ENCODE measurements at places on chromosomes 2 and 18.
A peak's percentile ranks its signal among the peaks of the same experiment; 100 is the strongest.

- DNase-seq, result no peak
Measured at GRCh38 chr2:191376981-191377629, 131.9 kb downstream of the MYO1B start.

GRCh38 chr2:233228376-233228775 is 23.1 kb upstream of the ATG16L1 start:
- DNase-seq, result peak; percentile 13

DNA sequence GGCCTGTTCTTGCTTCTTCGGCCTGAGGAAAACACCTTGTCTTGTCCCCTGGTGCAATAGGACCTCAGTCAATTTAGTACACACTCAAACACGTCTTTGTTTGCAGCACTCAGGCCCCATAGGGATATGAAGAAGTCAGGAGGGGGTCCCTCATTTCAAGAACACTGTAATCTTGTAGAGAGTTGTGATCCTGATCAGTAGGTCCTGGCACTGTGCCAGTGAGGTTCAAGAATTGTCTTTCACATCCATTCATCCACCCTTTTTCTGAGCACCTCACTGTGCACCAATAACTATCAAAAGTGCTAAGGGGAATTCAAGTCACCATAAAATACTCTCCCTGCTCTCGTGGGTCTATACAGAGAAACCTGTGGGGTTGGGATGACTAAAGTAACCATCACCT is 131.4 kb upstream of the LHCGR start:
- no peak for DNase-seq

DNA sequence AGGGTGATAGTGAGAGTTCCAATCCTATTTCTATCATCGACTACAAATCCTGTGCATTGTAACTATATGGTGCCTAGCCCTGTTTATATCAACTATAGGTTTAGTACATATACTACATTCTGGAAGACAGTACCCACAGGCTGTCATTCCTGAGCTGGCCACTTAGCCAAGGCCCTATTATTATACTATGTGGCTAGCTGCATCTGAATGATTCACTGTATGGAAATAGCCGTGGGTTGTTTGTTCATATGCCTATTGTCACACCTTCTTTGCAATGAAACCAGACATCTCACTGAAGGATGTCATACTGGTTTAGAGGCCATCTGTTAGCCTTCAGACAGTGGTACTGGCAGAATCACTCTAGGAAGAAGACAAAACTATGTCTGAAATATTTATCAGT is 62.3 kb upstream of the FSIP2 start:
- DNase-seq, result no peak

DNA sequence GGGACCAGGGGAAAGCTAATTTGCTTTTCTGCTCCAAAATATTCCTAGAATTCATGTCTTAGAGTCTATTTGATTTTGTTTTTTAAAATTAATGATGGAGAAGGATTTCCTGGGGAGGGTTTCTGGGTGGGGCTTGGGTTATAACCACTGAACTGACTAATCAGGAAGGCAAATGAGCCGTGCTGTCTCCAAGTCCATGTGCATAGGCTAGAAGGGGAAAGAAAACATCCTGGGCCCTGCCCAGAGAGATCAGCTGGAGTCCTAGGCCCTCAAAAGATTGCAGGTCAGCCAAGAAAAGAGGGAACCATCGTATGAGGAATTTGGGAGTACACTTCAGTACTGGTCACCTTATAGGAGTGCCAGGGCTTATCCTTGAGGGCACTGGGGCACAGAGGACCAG is 480.2 kb upstream of the CELF4 start:
- no peak for DNase-seq

DNA sequence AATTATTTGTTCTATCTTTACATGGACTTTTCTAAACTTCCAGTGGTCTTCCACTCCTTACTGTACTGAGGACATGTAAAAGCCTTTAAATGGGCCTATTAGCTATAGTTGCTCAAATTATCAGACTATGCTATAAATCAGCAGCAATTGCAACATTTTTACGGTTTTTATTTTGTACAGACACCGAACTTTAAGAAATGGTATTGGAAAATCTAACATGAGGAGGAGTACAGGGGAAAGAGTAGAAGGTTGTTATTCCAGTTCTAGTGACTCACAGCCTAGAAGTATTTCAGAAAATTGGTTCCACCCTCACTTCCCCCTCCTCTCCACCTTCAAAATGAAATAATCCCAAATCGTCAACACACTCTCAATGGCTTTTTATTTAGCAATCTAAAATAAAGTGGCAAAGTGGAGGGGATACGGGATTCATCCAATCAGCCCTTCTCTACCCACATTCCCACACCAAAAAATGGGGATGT is 1.1 kb downstream of the NCKAP1 start:
- DNase-seq, result no peak

DNA sequence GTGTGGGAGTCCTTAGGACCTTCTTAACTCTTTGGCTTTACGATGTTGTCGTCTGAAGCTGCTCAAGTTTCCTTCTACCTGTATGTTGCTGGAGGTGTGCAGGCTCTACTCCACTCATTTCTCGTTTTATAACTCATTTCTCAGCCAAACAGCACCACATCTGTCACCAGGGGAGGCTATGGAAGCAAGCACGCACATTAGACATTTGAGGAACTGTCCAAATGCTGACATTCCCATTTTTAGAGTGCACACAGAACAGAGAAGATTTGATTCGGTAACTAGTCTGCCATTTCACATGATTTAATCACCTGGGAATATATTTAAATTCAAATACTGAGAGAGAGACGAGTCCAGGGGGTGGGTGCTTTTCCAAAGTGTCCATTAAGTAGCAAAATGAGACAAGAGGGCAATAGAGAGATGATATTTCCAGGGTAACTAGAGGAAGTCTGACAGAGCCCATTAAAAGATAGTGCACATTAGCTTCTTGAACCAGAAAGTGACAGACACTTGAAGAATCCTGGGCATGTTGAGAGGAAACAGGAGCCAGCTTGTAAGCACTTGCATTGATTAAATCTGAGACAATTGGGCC is 793.3 kb downstream of the TDRD15 start:
- DNase-seq, result no peak

GRCh38 chr18:33606621-33607020 is 28.6 kb downstream of the ASXL3 start:
- DNase-seq, result no peak

- DNase-seq, result no peak
Measured at GRCh38 chr2:241036964-241037421, 38.6 kb downstream of the SNED1 start.

DNA sequence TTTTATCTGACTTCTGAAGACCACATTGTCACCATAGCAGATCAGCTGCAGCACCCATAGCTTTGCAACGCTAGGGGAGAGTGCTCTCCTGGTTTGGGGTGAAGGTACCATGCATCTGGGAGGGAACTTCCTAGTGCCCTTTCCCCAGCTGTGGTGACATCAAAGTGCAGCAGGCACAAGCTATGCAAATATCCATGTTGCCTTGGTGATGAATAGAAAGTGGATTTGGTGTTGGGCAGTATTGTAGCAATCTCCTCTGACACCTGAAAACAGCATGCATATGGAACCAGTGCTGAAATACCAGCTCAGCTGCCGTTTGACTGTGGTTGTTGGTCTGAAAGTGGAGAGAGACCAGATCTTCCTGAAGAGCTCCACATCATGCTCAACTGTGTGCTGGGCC is 37.1 kb downstream of the BCL2L11 start:
- DNase-seq, result no peak

- no peak for DNase-seq
Measured at GRCh38 chr2:236342507-236342906, 78.3 kb upstream of the ASB18 start.

DNA sequence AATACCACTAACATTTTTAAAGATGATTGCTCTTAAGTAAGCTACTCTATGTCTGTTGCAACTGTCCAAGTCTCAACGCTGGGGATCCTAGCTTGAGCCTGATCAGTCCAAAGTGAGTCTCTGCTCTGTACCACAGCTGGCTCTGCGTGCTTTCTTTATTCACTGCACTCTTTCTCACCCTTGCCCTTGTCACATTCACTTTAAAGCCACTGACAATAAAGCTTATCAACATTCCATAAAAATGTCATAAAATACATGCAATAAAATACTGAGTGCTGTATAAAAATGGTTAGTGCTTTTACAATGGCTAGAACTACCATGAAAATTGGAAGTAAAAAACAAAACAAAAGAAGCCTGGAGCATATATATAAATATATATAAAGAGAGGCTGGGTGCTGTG is 45.5 kb upstream of the LRRTM4 start:
- DNase-seq, result no peak

DNA sequence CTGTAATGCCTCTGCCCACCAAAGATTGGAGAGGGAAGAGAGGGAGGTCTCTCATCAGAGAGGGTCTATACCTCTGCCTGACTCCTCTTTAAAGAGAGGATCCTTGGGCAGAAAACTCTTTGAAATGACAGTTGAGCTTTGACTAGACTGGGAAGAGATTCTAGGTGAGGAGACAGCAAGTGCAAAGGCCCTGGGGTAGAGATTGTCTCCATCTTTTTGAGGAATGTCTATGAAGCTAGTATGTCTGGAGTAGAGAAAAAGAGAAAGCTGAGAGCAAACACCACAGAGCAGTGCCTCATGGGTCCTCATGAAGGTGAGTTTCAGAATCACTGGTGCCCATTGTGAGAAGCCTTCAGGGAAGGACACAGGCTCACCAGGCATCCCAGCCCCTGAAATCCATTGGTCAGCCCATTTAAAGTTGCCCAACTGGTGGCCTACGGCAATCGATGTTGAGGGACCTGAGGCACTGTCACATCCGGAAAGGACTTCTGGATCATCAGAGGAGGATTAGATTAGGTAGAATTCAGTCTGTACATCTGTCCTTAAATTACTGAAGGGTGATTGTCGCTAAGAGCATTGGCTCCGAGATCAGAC is 31.5 kb downstream of the LBH start:
- DNase-seq, result no peak

DNA sequence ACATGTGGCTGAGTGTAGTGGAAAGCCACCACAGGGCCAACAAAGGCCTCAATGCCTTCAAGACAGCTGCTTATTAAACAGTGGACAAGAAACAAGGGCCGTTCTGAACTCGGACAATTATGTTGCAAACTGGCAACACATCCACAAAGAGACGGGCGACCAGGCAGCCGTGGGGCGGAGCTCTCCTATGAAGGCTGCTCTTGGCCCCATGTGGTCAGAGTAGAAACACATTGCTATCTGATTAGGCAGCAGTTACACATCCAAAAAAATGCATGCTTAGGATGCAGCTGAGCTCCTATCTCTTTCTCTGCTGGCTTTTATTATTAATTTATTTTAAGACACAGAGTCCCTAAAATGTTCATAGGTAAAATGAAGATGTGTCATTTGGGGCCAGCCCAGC is 163.4 kb downstream of the TMEM163 start:
- no peak for DNase-seq

DNA sequence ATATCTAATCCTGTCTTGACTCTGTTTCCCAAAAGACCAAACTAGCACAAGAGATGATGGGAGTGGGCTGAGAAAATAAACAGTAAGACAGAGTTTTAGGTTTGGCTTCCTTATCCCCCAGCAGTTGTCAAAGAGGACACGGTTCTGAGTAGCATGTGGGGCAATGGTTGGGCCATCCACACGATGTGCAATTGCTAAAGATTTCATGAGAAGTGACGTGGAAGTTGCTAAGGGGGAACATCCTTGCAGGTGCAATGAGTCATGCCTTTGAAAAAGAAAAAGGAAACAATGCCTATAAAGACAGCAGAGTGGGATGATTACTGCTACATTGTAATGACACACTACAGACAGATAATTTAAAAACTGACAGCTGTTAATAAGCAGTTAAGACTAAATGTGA is 1395.8 kb downstream of the LRP1B start:
- DNase-seq, result peak; percentile 15
